ENCODE measurements at places on chromosomes 2 and 18. TPM values are rescaled to one million over a fixed set of nuclear protein-coding genes. Genes with fewer than 3 reads are reported as not detected.

Gene TEX44
- not detected for total RNA-seq

Gene ACVR1C
- not detected for total RNA-seq

Gene ANKRD30B
- total RNA-seq, result not detected

Gene MFF
- total RNA-seq, result 85.7 TPM

Gene CD226
- total RNA-seq, result 0.72 TPM

Gene HOXD12
- total RNA-seq, result not detected

Gene METAP1D
- total RNA-seq, result 2.4 TPM

Gene TTR
- not detected for total RNA-seq

Gene METTL4
- 3.8 TPM for total RNA-seq

Gene GNAL
- total RNA-seq, result 2.6 TPM

Gene CENPA
- total RNA-seq, result 3.4 TPM

Gene ST8SIA5
- total RNA-seq, result not detected

Gene CRYGC
- total RNA-seq, result not detected

Gene CEP68
- total RNA-seq, result 17.4 TPM

DNA sequence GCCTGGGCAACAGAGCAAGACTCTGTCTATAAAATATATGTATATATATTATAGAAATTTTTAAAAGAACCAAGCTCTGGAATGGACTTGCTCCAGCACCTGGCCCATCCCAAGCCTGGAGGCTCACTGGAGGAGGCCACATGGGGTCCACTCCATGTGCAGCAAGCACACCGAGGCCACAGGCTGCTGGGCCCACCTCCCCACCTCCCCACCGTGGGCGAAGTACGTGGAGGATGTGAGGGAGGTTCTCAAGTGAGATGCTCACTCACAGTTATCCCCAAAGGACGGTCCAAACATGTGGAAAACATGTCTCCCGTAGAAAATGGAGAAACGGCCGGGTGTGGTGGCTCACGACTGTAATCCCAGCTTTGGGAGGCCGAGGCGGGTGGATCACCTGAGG is 13.9 kb upstream of the RAB17 start:
- DNase-seq, result no peak

GRCh38 chr18:23982155-23983079 is 32.1 kb upstream of the TTC39C start:
- DNase-seq, result no peak

GRCh38 chr2:213015387-213016165 is 135.8 kb downstream of the IKZF2 start:
- DNase-seq, result no peak

- no peak for DNase-seq
These were observed 11.4 kb downstream of the EIF2AK3 start for GRCh38 chr2:88615822-88616221.

DNA sequence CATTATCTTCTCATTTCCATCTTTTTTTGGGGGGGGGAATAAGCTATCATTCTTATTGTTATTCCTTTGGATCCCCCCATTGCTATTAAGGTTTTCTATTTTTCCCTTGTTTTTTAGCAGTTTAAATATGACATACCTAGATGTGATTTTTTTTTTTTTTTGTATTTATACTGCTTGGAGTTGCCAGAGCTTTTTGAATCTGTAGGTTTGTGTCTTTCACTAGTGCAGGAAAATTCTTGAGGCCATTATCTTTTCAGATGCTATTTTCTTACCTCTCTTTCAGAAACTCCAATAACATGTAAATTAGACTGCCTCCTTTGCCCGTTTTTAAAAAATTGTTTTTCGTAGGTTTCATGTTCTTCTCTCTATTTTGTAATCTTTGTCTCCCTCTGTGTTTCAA is 88.6 kb downstream of the WDR7 start:
- DNase-seq, result no peak

DNA sequence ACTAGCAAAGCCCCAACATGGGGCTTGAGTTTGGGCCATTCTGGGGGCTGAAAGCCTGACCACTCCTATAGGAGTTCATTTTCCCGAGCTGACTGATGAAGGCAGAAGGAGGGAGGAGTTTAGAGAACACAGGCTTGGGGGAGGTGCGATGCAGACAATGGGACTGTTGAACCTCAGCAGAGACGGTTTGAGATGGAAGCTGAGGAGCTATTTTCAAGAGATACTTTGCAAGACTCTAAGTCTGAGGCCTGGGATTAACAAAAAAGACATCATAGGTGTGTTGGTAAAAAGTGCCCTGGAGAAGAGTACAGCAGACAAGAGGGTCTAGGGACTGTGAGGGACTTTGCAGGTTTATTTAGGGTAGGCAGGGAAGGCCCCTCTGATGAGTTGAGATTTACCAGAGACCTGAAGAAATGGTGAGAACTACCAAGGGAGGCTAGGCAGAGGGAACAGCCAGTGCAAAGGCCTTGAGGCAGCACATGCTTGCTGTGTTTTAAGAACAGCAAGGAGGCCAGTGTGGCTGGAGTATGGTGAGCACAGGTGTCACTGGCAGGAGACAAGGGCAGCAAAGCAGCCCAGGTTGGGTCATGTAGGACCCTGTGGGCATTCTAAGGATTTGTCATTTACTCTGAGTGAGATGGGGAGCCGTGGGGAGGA is 31.6 kb downstream of the PCBP1 start:
- no peak for DNase-seq

DNA sequence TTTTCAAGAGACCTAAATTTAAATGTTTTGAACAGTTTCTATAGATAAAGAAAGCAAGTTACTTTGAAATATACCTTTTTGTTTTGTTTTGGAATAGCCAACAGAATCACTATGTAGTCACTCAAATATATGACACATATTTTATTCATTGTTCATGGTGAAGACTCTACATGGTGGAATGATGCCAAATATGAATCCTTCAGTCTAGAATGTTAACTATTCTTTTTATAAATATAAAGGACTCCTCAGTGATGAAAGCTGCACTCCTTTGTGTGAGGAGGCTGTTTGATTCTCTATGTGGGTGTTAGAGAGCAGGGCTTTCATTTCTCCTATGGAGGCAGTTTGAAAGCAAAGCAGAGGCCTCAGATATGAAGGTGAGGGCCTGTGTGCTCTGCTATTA is 396.4 kb upstream of the LRRTM1 start:
- no peak for DNase-seq

GRCh38 chr2:179344970-179345369 is 80.3 kb upstream of the SESTD1 start:
- no peak for DNase-seq

GRCh38 chr2:175309799-175310198 is 128.3 kb upstream of the ATP5MC3 start:
- no peak for DNase-seq

DNA sequence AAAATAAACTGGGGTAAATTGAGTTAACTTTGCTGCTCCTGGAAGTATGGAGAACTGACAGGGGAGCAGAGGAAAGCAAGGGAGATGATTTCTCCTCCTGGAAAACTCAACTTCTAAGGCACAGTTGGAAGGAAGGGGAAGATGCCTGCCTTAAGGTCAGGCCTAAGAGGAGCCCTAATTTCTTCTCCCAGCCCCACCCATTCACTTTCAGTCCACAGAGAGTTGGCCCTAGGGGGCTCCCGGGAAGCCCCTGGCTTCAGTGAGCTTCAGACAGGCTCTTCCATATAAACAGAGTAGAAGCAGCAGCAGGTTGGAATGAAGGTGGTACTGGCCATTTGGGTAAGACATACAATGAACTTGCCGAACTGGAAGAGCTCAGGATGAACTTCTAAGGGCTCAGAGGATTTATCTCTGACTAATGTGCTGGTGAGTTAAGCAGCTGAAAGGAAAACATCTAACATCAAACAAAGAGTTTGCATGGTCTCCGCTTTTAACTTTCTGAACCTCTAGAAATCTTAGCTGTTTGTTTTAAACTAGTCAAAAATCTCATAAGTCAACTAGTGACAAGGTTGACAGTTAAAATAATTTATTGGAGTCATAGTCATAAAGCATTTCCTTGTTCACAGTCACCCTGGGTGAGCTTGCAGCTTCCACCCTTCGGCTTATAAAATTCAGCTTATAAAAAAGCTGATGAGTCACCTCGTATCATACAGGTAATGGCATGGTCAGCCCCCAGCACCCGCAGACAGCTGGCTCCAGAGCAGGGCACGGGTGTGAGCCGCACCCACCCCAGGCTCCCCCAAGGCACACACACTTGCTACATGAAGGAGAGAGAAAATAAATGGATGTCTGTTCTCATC is 9.8 kb downstream of the MALL start:
- no peak for DNase-seq

- no peak for DNase-seq
These were observed 83.1 kb downstream of the SEPTIN10 start for GRCh38 chr2:109530712-109531111.

DNA sequence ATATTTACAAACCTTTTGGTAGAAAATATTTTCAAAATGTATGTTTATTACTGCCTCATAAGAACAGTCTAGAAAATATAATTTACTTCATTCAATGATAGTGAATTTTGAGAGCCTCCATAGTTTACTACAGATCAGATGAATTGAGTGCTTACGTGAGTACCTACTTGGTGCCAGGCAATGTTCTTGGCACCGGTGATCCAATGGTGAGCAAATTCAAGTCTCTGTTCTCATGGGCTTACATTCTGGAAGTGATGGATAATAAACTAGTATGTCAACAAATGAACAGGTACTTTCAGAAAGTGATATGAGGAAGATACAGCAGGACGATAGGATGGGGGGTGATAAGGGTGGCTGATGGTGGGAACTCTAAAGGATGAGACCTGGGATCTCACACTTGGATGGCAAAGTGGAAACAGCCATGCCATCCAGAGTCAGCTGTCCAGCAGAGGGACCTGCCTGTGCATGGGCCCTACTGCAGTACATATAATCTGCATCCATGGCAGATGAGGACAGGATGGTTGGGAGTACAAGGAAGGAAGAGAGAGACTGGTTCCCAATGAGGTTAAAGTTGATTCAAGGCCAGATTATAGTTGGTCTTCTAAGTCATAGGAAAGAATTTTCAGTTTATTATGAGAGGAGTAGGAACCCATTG is 277.0 kb downstream of the NEDD4L start:
- DNase-seq, result no peak

DNA sequence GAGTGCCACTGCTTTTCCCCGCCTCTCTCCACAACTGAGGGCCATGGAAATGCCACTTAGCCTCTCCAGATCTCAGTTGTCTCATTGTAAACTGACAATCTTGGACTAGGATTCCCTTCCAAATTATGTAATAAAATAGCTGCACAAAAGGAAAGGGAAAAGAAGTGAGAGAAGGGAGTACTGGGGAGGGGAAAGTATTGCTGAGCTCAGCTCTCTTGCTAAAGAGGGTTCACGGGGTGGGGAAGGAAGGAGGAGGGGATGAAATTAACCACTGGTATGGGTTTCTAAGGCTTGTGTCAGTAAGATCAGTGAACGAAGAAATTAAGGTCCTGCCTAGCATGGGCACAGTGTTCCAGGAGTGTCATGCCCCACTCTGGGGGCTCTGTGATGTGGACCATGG is 417.3 kb downstream of the TGIF1 start:
- no peak for DNase-seq

DNA sequence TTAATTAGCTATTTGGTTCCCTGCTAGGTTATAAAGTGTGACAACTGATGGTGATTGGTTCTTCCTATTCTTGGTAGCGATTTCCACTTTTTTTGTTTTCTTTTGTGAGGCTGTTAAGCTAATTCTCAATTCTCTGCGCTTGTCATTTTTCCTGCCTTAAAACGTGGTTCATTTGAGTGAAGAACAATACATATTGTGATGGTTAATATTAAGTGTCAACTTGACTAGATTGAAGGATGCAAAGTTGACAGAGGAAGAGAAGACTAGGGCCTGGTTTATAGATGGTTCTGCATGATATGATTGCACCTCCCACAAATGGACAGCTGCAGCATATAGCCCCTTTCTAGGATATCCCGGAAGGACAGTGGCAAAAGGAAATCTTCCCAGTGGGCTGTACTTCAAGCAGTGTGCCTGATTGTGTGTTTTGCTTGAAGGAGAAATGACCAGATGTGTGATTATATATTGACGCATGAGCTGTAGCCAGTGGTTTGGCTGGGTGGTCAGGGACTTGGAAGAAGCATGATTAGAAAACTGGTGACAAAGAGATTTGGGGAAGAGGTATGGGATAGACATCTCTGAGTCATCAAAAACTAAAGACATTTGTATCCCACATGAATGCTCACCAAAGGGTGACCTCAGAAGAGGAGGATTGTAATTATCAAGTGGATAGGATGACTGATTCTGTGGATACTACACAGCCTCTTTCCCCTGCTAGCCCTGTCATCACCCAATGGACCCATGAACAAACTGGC is 39.4 kb upstream of the ZNF804A start:
- no peak for DNase-seq

DNA sequence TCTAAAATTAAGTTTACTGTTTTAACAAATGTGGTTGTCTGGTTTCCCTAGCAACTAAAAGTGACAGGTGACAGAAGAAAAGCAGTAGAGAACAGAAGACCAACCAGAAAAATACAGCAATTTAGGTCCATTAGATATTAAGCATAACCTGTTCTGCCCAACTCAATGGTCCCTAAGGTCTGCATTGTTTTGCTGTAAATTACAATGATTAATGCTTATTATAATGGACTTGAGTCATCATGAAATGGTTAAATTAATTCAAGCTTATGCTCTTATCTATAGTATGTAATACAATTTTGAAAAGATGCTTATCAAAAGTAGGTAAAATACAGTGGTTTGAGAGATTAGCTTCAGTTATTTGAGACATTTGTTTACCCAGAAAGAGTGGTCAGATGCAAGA is 378.0 kb downstream of the GRB14 start:
- no peak for DNase-seq

GRCh38 chr2:231642631-231643494 is 50.2 kb downstream of the TEX44 start:
- peak; percentile 23 for DNase-seq

- no peak for DNase-seq
These were observed 29.6 kb upstream of the ENOSF1 start for GRCh38 chr18:741931-742512.

DNA sequence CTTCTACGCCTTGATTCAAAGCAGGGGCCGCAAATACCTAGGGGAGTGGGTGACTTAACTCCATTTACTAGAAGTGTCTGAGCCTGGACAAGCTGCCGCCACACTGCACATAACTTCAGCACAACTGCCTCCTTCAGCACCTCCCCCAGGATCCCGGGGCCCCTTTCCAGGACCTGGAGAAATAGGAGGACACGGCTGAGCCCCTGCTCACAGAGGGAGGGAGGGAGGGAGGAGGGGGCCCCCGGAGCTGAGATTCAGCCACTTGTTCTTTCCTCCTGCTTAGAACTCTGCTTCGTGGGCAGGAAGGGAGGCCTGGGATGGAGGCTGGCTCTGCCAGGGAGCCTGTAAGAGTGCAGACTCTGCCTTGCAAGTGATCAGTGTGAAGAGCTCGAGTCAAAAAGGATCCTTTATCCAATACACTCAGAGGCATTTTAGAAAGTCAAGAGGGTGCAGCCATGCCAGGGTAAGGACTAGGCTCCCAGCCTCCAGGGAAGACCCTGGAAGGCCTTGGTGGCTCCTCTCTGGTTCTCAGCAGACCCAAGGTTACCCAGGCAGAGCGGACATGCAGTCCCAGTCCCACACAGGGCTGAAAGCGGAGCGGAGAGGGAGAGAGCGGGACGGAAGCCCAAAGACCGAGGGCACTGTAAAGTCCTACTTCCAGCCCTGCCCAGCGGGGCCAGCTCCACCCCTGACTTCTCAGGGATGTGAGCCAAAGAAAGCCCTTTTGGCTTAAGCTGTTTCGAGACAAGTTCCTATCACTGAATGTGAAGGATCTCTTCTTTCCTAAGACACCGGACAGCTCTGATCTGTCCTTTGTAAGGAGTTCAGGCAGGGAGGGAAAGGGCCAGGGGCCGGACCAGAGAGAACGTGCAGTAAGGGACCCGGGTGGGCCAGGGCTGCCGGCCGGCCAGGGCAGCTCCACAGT is 8.6 kb upstream of the ARMC9 start:
- DNase-seq, result no peak

GRCh38 chr2:146806364-146807005 is 1038.3 kb upstream of the ACVR2A start:
- no peak for DNase-seq

Data from esophagus squamous epithelium (tissue), 5 donors.